ENCODE measurements at places on chromosomes 4 and X.

GRCh38 chrX:51158231-51158630 is 174.4 kb upstream of the NUDT10 start:
- no peak for DNase-seq

- no peak for DNase-seq
Observed at GRCh38 chr4:7195141-7195515, 2.8 kb downstream of the SORCS2 start.

- no peak for DNase-seq
Observed at GRCh38 chr4:140866492-140867005, 110.4 kb upstream of the TBC1D9 start.

- no peak for DNase-seq
Observed at GRCh38 chr4:39961311-39961877, 16.3 kb downstream of the PDS5A start.

Measured in GM13976 (cell line).